Hematopoietic multipotent progenitor cell treated with erythropoietin and hydrocortisone succinate and interleukin-3 and kit ligand, for 8 days (in vitro differentiated cells): ENCODE measurements at places on chromosomes 11 and 22.

- no peak for DNase-seq
Observed at GRCh38 chr11:72769680-72770079, 17.5 kb upstream of the ARAP1 start.

GRCh38 chr11:87076260-87076783 lies 38.6 kb downstream of the TMEM135 start:
- no peak for DNase-seq

- no peak for DNase-seq
Observed at GRCh38 chr11:122869622-122870021, 12.9 kb upstream of the JHY start.

DNA sequence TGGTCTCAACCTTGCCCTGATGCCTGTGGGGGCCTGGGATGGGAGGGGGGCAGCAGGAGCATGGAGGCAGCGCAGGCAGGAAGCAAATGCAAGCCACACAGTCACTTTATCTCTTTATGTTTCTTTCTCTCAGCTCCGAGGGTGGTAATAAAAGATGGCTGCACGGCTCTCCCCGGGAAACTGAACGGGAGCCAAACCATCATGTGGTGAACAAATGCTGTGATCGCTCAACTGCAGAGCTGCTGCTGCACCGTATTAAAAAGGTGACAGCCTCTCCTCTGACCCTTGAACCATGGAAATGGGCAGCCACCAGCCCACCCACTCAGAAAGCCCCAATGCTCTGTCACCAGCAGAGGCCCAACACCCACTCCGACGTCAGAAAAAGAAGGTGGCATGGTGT lies 110.0 kb downstream of the TIMP3 start:
- DNase-seq, result no peak

DNA sequence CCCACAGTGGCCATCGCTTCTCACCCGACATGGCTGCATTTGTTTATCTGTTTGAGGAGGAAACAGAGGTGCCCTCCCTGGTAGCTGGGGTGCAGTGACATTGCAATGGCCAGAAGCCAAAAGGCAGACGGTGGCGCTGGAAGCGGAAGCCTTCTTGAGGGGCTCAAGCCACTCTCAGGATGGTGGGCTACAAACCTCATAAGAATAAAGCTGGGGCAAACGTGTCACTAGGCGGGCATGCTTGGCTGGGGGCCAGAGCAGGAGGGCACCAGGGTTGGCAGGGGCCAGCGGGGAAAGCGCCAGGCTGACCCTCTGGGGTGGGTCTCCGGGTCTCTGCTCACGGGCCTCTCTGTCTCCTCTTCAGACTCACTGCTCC lies 12.6 kb downstream of the TNNT3 start:
- peak; percentile 68 for DNase-seq

DNA sequence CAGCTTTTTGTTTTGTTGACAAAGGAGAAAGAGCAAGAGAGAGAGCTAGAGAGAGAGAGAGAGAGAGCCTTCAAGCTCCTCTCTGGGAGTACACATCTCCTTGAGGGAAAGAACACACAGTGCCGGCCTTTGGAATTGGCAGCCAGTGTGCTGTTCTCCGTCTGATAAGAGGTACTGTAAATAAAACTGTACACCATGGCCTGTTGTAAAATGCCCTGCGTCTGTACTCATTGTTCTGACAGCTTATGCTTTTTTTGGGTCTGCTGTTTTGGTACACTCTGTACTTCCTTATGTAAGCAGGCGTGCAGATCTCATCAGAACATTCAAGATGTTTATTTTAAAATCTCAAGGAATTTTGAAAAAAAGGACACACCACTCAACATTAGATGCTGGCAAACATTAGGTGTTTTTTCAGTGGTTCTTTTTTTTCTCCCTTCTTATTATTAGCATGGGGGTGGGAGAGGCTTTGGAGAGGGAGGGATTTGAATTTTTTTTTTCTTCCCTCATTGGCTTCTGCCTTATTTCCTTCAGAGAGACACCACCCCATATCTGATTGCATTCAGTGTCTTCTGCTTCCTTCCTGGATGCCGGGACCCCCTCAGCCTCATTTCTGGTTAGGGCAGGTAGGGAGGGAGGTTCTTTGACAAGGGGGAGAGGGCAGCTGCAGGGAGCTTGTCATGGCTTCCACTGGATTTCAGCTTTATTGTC lies 116.8 kb upstream of the NNMT start:
- DNase-seq, result peak; percentile 70

GRCh38 chr11:122248131-122248530 lies 132.1 kb upstream of the BLID start:
- no peak for DNase-seq

- DNase-seq, result no peak
Observed at GRCh38 chr11:10633261-10633660, 60.3 kb downstream of the IRAG1 start.

DNA sequence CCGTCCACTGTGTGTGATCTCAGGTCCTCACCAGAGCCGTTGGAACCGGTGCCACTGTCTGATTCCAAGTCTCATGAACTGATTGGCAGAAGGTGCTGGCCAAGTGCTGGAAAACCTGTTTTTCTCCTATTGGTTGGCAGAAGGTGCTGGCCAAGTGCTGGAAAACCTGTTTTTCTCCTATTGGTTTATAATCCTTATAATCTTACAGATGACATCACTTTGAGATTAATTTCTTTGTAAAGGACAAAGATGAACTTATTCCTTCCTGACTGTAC lies 1106.3 kb downstream of the BRD1 start:
- DNase-seq, result no peak

DNA sequence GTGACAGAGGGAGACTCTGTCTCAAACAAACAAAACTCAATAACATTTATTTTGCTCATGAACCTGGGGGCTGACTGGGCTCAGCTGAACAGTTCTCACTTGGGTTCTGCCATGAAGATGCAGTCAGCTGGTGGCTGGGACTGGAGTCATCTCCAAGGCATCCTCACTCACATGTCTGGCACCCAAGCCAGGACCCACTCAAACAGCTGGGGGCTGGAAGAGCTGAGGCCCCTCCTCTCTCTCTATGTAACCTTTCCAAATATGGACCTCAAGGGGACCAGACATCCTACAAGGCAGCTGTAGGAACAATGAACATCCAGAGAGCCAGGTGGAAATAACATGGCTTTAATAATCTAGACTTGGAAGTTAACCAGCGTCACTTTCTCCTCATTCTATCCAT lies 16.8 kb downstream of the HSPA8 start:
- DNase-seq, result no peak

- no peak for DNase-seq
Observed at GRCh38 chr11:117912497-117912896, 16.7 kb downstream of the TMPRSS13 start.

GRCh38 chr11:120208001-120208441 lies 2.8 kb upstream of the OAF start:
- peak; percentile 24 for DNase-seq

GRCh38 chr11:80838153-80838552 lies 1397.3 kb upstream of the TENM4 start:
- DNase-seq, result no peak

GRCh38 chr11:9251311-9251710 lies 13.8 kb downstream of the DENND5A start:
- DNase-seq, result no peak

DNA sequence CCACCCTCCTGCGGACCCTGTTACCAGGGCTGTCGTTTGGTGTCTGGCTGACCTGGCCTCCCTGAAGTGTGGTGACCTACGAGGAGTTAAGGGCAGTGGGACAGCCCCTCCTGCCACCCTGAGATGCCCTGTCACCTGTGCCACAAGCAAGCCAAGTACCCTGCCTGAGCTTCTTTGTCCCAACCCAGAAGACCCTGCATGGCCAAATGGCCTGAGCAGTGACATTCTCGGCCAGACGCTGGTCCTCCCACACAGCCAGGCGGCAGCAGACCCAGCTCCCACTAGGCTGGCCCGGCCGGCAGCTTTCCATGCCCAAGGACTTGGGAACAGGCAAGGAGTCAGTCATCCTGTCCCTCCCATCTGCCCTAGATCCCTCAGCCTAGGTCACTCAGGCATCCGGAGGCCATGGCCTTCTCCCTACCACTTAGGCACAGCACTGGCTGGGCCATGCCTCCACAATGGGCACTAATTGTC lies 7.6 kb downstream of the ARVCF start:
- no peak for DNase-seq

DNA sequence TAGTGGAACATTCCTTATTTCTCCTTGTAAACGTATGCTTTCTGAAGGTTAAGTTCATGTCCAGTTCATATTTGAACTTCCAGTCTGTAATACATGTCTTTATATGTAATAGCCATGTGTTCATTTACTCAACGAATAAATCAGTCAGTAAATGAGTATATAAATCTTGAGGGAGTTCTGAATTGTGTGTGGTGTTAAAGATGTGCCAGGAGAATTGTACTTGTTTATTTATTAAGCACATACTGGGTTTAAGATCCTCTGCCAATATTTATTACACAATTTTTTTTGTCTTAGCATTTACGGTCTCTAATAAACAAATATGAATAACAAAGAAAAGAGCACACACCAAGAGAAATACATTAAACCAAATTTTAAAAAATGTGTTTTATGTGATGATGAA lies 26.5 kb upstream of the CLMP start:
- no peak for DNase-seq

- no peak for DNase-seq
Observed at GRCh38 chr11:95257456-95257971, 26.5 kb upstream of the SESN3 start.

- no peak for DNase-seq
Observed at GRCh38 chr11:115674937-115675544, 170.8 kb upstream of the CADM1 start.
